Activated naive CD4-positive, alpha-beta T cell treated with anti-CD3 and anti-CD28 coated beads, Interleukin-2, amount 50 U/mL, for 72 hours (primary cell): ENCODE measurements at places on chromosomes 5 and 9. TPM values are rescaled to one million over a fixed set of nuclear protein-coding genes. Genes with fewer than 3 reads are reported as not detected.

- DNase-seq: no peak
Observed at GRCh38 chr9:134286471-134287245, 39.6 kb upstream of the RXRA start.

- DNase-seq: no peak
Observed at GRCh38 chr5:34656700-34657273, 659 bp downstream of the RAI14 start.

DNA sequence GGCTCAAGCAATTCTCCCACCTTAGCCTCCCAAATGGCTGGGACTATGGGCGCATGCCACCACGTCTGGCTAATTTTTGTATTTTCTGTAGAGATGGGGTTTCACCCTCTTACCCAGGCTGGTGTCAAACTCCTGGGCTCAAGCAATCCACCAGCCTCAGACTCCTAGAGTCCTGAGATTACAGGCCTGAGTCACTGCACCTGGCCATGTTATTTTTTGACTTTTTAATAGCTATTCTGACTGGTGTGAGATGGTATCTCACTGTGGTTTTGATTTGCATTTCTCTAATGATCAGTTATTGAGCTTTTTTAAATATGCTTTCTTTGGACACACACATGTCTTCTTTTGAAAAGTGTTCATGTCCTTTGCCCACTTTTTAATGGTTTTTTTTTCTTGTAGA lies 38.2 kb downstream of the FBXW2 start:
- DNase-seq: no peak

DNA sequence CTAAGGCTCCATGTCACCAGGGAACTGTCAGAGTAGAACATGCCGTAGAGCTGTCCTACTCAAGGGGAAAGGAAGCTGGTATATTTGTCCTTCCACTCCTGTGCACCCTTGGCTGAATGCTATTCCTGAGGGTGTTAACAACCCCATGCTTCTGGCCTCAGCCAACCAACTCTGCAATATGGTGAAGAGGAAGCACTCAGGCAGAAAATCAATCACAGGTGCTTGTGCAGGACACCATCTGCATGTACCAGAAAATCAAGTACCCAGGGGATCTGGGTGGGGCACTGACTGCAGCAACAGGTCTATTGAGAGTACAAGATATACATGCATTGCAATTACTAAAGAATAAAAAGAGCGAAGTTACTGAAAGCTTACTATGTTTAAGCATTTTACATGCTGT lies 51.4 kb upstream of the NEK6 start:
- no peak for DNase-seq

DNA sequence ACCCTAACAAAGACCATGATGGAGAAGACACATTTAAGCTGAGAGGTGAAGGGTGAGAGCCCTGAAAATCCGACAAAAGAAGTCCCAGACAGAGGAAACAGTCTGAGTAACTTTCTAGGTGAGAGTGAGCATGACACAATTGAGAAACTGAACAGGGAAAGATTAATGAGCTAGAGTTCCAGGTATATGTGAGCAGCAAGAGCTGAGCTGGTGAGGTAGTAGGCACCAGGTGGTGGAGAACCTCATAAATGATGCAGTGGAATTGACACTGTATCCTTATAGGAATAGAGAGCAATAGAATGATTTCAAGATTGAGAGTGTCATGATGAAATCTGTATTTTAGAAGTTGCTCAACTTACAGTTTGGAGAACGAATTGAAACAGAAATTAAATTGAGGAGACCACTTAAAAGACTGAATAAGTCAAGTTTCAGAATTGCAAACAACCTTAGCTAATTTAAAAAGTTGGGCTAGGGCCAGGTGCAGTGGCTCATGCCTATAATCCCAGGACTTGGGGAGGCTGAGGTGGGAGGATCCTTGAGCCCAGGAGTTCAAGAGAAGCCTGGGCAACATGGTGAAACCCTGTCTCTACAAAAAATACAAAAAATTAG lies 89.8 kb downstream of the NREP start:
- DNase-seq: no peak

- DNase-seq: no peak
Observed at GRCh38 chr5:159210210-159210661, 883 bp upstream of the RNF145 start.

- DNase-seq: no peak
Observed at GRCh38 chr5:68440245-68440644, 224.7 kb downstream of the PIK3R1 start.

- DNase-seq: no peak
Observed at GRCh38 chr5:93621327-93621798, 38.3 kb downstream of the NR2F1 start.

DNA sequence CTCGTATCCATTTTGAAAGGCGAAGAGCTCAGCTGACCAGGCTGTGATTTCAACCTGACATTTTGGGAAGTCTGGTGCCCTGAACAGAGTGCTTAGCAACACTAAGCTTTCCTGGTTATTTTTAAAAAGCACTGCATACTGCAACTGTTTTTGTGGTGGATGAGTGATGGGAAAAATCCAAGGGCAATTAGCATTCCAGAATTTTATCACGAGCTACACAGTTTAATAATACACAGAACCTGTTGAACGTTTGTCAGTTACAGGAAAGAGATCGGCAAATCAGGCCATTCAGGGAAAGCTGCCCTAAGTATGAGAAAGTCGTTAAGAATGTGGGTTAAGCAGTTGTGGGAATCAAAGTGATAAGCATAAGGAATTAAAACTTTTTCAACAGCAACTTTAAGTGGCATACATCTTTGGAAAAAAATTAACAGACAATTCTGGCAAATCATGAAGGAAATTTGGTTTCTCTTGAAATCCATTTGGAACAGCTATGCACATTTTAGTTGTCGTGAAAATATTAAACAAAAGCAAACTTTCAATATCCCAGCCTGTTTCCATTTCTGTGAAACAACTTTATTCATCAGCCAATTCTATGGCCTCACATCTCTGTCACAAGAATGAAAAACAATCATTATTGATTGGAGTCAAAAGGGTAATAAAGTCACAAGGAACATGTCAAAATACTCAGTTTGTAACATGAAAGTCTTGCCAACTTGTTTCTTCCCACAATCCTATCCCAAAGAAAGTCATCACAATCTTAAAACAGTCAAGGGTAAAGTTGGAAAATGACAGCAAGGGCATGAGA lies 25.7 kb downstream of the PUM3 start:
- no peak for DNase-seq

- DNase-seq: no peak
Observed at GRCh38 chr9:136784997-136785361, 6.2 kb upstream of the TMEM141 start.

GRCh38 chr5:132497488-132497997 lies 7.0 kb upstream of the IRF1 start:
- peak; percentile 6 for DNase-seq

DNA sequence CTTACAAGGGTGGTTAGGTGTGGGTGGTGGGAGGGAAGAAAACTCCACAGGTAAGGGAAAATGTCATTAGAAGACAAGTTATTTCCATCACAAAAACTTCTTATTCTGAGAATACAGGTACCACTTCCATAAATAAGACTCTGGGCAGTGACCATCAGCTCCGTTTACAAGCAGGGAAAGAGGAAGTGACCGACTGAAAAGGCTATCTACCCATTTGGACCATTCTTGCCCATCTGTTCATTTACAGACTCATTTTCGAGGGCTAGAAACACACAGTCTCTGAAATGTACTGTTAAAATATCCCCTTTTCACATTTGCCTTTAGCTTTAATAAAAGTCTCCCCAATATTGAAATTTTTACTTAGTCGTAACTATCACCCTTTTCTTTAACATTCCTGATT lies 79.5 kb downstream of the TTC39B start:
- no peak for DNase-seq

DNA sequence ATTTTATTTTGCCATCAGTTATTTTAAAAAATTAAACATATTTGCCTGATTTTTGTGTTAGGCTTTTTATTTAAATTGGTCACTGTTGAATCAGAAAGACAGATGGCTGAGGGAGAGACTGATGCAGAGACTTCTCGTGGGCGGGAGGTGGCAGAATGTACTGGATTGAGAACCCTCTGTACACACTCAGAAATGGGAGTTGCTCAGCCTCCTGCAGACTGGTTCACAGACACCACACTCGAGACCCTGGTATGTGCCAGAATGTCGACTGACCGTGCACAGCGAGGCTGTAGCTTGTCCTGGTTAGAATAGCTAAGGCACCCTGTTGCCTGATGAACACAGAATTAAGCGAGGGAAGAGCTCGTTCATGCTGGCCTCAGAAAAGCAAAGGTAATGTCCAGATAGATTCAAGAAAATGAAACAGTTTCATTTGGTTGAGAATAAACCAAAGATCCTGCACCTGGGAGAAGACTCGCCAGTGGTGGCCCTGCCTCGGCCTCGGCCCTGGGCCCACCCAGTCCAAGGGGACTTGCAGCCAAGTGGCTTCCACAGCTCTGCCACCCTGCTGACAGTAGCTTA lies 71.3 kb upstream of the OTULINL start:
- DNase-seq: no peak

DNA sequence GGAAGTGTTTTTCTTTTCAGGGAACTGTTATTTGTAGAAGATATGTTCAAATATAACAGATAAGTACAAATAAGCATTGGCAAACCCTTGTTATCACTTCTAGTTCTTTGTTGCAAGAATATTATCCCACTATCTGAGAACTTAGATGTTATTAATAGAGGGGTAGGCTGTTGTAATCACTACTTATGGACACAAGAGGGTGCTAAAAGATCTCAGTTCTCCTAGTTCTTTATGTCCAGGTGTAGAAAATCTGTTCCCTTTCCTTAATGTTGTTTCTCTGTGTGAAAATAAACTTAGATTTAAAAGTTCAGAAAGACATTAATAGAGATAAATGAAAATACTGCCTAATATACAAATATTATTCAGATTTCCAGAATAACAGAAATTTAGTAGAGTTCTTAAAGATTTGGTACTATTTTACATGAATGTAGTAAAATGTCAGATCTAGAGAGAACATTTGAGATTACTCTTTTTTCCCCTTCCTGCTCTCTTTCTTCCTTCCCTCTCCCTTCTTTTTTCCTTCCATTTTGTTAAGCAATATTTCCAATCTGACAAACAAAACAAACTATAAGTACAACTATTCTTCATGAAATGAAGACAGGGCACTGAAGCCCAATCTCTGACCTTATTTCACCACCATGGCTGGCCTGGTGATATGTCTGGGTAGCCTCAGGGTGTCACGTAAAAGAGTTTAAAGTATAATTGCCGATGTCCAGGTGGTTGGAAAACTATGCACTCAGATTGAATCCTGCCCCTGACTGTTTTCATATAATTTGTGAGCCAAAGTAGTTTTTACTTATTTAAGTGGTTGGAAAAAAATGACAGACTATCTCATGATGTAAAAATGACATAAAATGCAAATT lies 43.6 kb upstream of the C5orf46 start:
- no peak for DNase-seq

DNA sequence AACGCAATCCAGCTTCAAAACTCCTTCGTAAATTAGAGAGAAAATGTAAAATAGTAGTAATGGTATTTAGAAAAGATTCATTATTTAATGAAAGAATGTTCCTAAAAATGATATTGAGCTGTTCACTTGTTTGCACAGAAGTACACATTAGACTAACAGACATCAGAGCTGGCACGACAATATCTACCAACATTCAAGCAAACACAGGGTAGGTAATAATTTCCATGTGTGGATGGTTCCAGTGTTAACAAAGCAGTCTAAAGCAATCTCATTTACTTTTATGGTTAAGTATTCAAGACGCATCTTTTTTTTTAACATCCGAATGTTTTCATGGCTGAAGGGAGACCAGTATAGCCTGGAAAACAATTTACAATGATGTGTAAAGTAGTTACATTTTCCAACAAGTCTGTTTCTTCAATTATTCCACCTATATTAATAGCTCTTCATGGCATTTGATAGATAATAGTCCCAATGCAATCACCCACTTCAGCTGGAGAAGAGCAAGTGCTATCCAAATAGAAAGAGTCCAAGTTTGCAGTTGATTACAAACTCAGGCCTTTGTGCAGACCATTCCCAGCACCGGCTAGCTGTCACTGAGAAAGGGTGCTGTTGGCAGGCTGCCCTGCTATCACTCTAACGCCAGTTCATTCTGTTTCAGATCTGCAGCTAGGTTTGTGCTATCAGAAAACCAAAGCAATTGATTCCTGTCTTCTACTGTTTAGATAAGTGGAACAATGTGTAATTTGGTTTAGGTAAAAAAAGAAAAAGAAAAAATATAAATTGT lies 458.8 kb downstream of the DTWD2 start:
- DNase-seq: no peak

- no peak for DNase-seq
Observed at GRCh38 chr5:119418606-119419100, 33.6 kb upstream of the HSD17B4 start.

DNA sequence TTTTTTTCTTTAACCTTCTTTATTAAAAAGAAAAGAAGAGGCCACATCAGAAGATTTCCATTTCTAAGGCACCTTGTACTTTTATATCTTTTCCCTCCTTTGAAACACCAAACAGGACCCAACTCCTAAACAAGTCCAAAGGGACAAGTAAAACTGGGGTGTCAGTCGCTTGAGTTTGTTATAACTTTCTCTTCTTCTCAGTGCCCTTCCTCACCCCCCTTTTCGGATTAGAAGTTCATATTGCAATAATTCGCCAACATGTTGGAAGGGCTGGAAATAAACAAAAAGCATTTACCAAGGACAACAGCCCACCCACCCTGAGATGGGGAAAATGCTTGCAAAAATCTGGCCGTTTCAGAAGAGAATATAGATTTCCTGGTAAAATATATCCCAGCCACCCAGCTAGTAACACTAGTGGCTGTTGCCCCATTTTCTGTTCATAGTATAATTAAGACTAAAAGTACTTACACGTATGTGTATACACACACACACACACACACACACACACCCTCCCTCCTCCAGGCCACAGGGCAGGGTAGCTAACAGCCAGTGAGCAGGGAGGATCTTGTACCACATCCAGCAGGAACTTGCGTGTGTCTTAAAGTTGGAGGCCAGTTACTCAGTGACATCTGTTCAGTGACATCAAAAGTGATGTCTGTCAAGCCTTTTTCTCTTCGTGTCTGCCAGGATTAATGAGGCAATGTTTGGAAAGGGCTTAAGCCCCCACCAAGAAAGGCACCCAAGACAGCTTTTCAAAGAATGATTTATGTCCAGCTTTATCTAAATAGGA lies 149.1 kb upstream of the KLF4 start:
- DNase-seq: no peak

ZNF879 gene
- total RNA-seq: 2.7 TPM

FYB1 gene
- total RNA-seq: 168 TPM

NEUROG1 gene
- not detected for total RNA-seq

ANKRD18A gene
- 15.2 TPM for total RNA-seq

FBXO4 gene
- 21.0 TPM for total RNA-seq

ADAMTSL2 gene
- total RNA-seq: 0.11 TPM

ZFP2 gene
- total RNA-seq: 0.50 TPM
